ENCODE measurements at places on chromosomes 12 and 14. TPM values are rescaled to one million over a fixed set of nuclear protein-coding genes. Genes with fewer than 3 reads are reported as not detected.

- H3K4me3 ChIP-seq: no peak overlapping the region
- H3K27me3 ChIP-seq: no peaks in the 10 kb centered on the region
- no peak for DNase-seq
- no peak overlapping the region for H3K27ac ChIP-seq
- peaks cover 5% of the 10 kb centered on the region for H3K36me3 ChIP-seq
Measured at GRCh38 chr12:27777141-27777540, 2.9 kb upstream of the KLHL42 start.

- H3K4me3 ChIP-seq: peak overlapping the region; percentile 68
- H3K36me3 ChIP-seq: peaks cover 20% of the 10 kb centered on the region
- peaks cover 22% of the 10 kb centered on the region for H3K4me1 ChIP-seq
- H3K27me3 ChIP-seq: no peaks in the 10 kb centered on the region
Measured at GRCh38 chr14:102508410-102508773, 1.2 kb downstream of the ANKRD9 start.

TSPAN19 gene
- total RNA-seq: not detected

DNA sequence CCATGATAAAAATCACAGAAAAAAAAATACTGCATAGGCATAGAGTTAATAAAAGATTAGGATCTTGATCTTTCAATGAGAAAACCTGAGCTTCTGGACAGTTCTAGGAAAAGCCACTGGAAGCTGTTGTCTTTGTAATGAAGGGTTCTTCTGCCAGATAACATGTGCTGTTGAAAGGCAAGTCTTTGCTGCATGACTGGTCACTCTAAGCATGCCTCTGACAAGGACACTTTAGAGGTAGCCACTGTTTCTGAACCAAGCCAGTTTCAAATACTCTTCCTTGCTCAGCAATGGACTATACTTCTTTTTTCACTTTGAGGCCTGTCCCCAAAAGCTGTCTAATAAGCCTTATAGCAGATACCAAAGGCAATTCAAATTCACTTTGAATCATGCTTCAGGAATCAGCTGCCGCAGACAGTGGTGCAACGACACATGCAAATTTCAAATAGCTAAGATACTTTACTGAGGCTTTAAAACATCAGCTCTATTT is 70.2 kb downstream of the BTG1 start:
- no peak overlapping the region for H3K4me3 ChIP-seq
- no peak for DNase-seq
- H3K27ac ChIP-seq: peak overlapping the region; percentile 31
- H3K27me3 ChIP-seq: no peaks in the 10 kb centered on the region
- H3K36me3 ChIP-seq: no peaks in the 10 kb centered on the region

MYH6 gene
- total RNA-seq: not detected

- H3K27me3 ChIP-seq: no peaks in the 10 kb centered on the region
- no peak for DNase-seq
- peak overlapping the region; percentile 92 for H3K27ac ChIP-seq
- peaks cover 77% of the 10 kb centered on the region for H3K36me3 ChIP-seq
- peaks cover 64% of the 10 kb centered on the region for H3K4me1 ChIP-seq
Measured at GRCh38 chr12:111412007-111412829, 6.5 kb downstream of the SH2B3 start.

DNA sequence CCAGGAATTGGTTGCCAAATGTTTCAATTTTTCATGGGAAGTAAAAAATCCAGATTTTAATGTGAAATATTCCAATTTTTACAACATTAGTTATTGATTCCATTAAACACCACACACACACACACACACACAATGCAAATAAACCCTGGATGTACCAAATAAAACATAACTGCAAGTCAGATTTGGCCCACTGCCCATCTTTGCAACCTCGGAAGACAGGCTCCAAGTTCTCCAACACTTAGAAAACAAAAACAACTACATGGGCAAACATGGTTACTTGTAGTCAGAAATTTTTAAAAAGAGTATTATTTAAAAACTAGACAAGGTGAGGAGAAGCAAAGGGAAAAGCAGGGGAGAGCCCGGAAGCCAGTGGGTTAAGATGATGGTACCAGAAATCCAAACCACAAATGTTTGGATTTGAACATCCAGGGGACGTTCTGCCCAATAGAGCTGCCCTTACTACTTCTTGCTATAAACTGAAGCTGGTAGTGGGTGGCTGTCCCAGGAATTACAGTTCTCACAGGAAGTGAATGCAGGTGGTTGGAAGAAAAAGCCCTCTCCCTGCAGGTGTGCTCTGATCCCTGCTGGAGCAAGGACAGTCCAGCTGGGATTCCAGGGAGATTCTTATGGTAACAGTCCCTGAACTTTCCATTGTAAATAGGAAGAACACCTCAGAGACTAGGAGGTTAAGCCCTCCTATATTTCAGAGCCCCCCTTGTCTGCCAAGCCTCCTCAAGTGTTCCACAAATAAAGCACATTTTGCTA is 111.7 kb downstream of the SLC25A21 start:
- DNase-seq: no peak
- no peaks in the 10 kb centered on the region for H3K36me3 ChIP-seq
- no peaks in the 10 kb centered on the region for H3K27me3 ChIP-seq
- no peaks in the 10 kb centered on the region for H3K4me1 ChIP-seq
- no peak overlapping the region for H3K4me3 ChIP-seq

AKAP6 gene
- total RNA-seq: 0.62 TPM

GRCh38 chr12:43226151-43226550 is 325.9 kb downstream of the ADAMTS20 start:
- H3K4me3 ChIP-seq: no peak overlapping the region
- H3K27ac ChIP-seq: no peak overlapping the region
- no peaks in the 10 kb centered on the region for H3K4me1 ChIP-seq
- H3K27me3 ChIP-seq: no peaks in the 10 kb centered on the region
- no peak for DNase-seq

EPS8 gene
- total RNA-seq: 0.44 TPM

DNA sequence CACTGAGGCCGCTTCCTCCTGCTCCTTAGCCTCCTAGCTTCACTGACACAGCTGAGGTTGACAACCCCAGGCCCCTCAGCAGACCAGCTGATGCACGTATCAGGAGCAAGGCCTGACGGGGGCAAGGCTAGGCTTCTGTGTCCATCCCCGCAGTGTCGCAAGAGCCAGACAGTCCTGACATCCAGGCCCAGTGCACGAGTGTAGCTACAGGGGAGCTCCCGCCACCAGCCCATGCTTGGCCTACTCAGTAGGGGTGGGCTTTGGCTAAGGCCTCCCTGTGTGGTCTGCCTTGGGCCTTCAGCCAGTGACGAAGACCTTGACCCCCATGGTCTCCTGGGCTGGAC is 179.1 kb downstream of the DPF3 start:
- no peaks in the 10 kb centered on the region for H3K36me3 ChIP-seq
- H3K4me3 ChIP-seq: no peak overlapping the region
- no peaks in the 10 kb centered on the region for H3K27me3 ChIP-seq
- no peak overlapping the region for H3K27ac ChIP-seq

- H3K4me1 ChIP-seq: no peaks in the 10 kb centered on the region
- no peak overlapping the region for H3K4me3 ChIP-seq
- no peak overlapping the region for H3K27ac ChIP-seq
- peaks cover 44% of the 10 kb centered on the region for H3K27me3 ChIP-seq
Measured at GRCh38 chr12:114399664-114400211, 6.2 kb downstream of the TBX5 start.

B4GALNT3 gene
- 0.07 TPM for total RNA-seq

Measured in K562 (cell line).